ENCODE measurements at places on chromosomes 12 and 14.

GRCh38 chr12:6773590-6774351 is 1.5 kb downstream of the LAG3 start:
- no peak for DNase-seq

DNA sequence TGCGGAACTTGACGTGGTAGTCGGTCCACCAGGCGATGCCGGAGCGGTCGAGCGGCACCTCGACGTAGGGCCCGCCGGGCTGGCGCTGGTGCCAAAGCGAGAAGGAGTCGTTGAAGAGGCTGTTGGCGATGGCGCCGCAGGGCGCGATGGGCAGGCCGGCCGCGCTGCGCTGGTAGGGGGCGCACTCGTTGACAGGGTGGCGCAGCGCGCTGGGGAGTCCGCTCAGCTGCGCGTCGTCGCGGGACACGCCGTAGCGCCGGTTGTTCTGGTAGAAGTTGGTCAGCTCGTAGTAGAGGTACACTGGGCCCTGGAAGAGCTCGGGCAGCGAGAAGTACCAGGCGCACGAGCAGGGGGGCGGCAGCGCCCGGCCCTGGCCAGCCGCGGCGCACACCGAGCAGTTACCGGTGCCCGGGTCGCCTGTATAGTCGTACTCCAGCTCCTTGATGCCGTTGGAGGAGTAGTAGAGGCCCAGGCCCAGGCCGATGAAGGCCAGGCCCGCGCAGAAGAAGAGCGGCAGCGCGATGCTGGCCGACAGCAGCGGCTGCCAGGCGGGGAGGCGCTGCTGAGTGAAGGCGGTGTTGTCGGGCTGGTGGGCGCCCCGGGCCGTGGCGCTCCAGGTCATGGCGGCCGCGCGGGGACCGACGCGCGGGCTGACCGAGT is 482 bp downstream of the TMEM30B start:
- no peak for DNase-seq

DNA sequence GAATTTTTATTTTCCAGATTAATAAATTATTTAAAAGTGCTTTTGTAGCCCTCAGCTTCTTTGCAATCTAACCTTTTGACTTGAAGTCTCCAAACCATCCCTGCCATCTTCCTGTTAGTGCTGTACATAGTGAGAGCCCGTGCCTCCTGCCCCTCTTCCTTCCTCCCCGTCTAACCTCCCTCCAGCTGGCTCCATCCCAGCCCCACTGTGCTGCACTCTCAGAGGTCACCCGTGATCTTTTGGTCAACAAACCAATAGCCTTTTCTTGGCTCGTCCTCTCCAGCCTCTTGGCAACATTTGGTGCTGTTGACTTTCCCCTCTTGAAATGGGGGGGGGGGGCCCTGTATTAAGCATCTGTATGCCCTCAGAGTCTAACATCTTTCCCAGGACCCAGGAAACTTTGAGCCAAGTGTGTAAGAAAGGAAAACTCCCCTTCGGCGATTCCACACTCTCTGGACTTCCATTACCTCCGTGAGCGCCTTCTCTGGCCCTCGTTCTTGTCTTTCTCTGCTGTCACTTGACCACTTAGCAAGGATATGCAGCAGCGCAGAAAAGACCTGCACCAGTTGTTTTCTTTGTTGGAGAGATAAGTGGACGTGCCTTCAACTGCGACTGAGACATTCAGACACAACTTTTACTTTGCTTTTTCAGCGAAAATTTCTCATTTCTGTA is 44.1 kb downstream of the FBXW8 start:
- no peak for DNase-seq

DNA sequence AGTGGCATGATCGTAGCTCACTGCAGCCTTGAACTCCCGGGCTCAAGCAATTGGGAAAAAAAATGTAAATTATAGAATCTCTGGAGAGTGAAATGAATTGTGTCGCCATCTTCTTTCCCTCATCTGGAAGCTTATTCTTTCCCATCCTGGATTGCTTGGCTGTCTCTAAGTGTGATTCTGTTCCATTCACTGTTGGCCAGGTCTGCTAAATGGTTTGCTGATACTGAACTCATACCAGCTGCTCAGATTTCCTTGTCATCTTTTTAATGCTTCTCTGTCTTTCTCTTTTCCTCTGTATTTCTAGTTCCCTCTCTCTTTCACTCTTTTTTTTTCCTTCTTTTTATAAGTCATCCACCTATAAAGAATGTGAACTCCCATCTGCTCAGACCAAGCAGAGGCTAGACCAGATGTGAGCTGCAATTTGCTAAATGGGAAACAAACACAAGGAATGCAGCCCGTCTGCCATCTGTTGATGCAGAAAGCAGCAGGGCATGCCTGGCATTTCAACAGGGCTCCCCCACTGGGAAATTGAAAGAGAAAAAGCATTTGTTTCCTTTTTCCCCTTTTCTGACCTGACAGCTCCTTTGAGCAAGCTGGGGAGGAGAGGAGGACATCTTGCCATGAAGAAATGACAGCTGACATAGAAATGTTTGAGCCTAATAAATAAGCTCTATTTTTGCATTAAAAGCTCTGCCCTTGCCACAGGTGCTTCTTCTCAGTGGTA is 1823.6 kb upstream of the FLRT2 start:
- no peak for DNase-seq

Measured in SHP77 (cell line).